CD4-positive, alpha-beta T cell (primary cell): ENCODE measurements at places on chromosomes 1 and 21.

- no peaks in the 10 kb centered on the region for H3K27me3 ChIP-seq
- no peaks in the 10 kb centered on the region for H3K36me3 ChIP-seq
- no peak overlapping the region for H3K4me3 ChIP-seq
- H3K4me1 ChIP-seq = peaks cover 27% of the 10 kb centered on the region
- DNase-seq = no peak
Observed at GRCh38 chr1:6353955-6354658, 39.5 kb downstream of the ACOT7 start.

GRCh38 chr1:93576346-93576745, 105.3 kb downstream of the BCAR3 start:
- no peaks in the 10 kb centered on the region for H3K27me3 ChIP-seq
- DNase-seq = no peak
- H3K4me3 ChIP-seq = no peak overlapping the region
- H3K4me1 ChIP-seq = no peaks in the 10 kb centered on the region
- H3K27ac ChIP-seq = no peak overlapping the region

GRCh38 chr1:67192902-67193301, 26.6 kb downstream of the IL23R start:
- no peaks in the 10 kb centered on the region for H3K36me3 ChIP-seq

DNA sequence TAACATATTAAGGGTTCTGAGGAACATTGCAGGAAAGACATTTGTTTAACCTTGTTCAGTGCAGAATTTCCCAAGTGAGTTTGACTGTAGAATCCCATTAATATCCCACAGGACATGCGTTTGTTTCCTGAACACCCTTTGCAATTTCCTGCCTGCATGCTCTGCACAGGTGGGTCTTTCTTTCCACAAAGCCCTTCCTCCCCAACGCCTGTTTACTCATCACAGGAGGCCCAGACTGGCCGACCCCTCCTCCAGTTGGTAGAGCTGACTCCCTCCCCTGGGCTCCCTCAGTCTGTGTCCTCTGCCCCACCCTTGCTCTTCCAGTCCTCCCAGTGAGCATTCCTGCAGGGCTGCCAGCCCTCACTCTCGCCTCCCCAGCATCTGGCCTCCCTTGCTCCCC, 47.5 kb upstream of the CTPS1 start:
- no peak for DNase-seq
- no peak overlapping the region for H3K27ac ChIP-seq
- H3K27me3 ChIP-seq = no peaks in the 10 kb centered on the region
- no peak overlapping the region for H3K4me3 ChIP-seq
- no peaks in the 10 kb centered on the region for H3K36me3 ChIP-seq

DNA sequence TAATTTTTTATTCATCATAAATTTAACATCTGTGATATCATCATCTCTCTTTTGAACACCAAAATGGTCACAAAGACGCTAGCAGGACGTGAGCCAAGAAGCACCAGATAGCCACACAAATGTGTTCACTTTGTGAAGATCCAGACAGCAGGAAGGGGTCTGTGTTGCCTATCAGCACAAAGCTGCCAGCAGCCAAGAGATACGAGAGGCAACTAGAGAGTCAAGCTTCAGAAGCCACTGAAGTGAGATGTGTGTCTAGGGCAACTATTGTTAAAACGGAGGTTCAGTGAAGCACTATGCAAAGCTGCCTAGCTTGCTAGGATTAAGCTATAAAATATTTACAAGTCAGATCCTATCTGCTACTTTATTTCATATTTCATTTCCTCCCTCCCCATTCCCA, 45.3 kb downstream of the NDC1 start:
- no peak overlapping the region for H3K27ac ChIP-seq
- no peak overlapping the region for H3K4me3 ChIP-seq
- no peaks in the 10 kb centered on the region for H3K4me1 ChIP-seq
- peaks cover 29% of the 10 kb centered on the region for H3K36me3 ChIP-seq
- no peaks in the 10 kb centered on the region for H3K27me3 ChIP-seq

- no peaks in the 10 kb centered on the region for H3K36me3 ChIP-seq
- no peak overlapping the region for H3K27ac ChIP-seq
- no peak for DNase-seq
- no peaks in the 10 kb centered on the region for H3K4me1 ChIP-seq
Observed at GRCh38 chr1:232271991-232272589, 357.8 kb downstream of the SIPA1L2 start.

- H3K36me3 ChIP-seq = no peaks in the 10 kb centered on the region
- H3K27ac ChIP-seq = no peak overlapping the region
- no peaks in the 10 kb centered on the region for H3K4me1 ChIP-seq
- H3K4me3 ChIP-seq = no peak overlapping the region
Observed at GRCh38 chr1:177103005-177103852, 61.3 kb downstream of the ASTN1 start.

DNA sequence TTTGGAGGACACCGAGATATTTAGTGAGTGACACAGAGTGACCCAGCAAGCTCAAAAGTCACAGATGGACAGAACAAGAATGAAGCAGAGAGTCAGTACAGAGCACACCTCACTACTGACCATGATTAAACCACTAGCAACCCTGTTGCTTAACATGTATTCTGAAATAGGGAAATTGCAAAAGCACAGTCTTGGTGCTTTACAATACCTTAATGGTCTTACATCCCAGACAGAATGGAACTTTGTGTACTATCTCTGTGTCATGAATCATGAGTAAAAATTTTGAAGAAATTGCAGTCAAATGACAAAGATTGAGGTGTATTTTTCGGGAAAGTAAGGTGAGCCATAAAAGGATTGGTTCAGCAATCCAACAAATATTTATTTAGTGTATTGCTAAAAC, 2.7 kb upstream of the SAMSN1 start:
- no peak overlapping the region for H3K27ac ChIP-seq
- no peak for DNase-seq
- H3K4me1 ChIP-seq = peaks cover 17% of the 10 kb centered on the region
- no peak overlapping the region for H3K4me3 ChIP-seq

GRCh38 chr1:212271234-212271633, 14.0 kb upstream of the PPP2R5A start:
- H3K4me1 ChIP-seq = no peaks in the 10 kb centered on the region
- no peaks in the 10 kb centered on the region for H3K27me3 ChIP-seq
- DNase-seq = no peak
- no peak overlapping the region for H3K27ac ChIP-seq
- no peaks in the 10 kb centered on the region for H3K36me3 ChIP-seq

DNA sequence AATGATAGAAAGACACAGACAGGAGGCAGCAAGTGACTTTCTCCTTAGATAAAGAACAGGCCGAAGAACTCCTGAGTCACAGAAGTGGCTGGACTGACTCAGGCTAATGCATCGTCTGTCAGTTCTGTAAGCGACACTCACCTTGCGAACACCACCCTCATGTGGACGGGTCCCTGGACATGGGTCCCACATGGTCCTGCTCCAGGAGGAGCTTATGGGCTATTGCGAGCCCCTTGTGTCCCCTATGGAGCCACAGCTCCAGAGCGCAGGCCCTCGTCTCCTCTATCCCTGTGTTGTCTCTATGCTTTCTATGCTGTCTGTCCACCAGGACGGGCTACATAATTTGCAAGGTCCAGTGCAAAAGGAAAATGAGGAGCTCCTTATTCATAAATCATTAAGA, 85.8 kb downstream of the TRABD2B start:
- H3K36me3 ChIP-seq = no peaks in the 10 kb centered on the region
- no peaks in the 10 kb centered on the region for H3K4me1 ChIP-seq

GRCh38 chr1:26278724-26279455, 996 bp upstream of the SH3BGRL3 start:
- H3K4me3 ChIP-seq = peak overlapping the region; percentile 72
- peak overlapping the region; percentile 91 for H3K27ac ChIP-seq
- no peaks in the 10 kb centered on the region for H3K27me3 ChIP-seq
- H3K36me3 ChIP-seq = peaks cover 38% of the 10 kb centered on the region

GRCh38 chr21:28447462-28447861, 545.2 kb downstream of the LTN1 start:
- no peaks in the 10 kb centered on the region for H3K27me3 ChIP-seq
- no peaks in the 10 kb centered on the region for H3K4me1 ChIP-seq
- no peak for DNase-seq
- H3K4me3 ChIP-seq = no peak overlapping the region

- no peaks in the 10 kb centered on the region for H3K4me1 ChIP-seq
- H3K27me3 ChIP-seq = peaks cover 7% of the 10 kb centered on the region
- H3K36me3 ChIP-seq = no peaks in the 10 kb centered on the region
- DNase-seq = no peak
Observed at GRCh38 chr21:41705546-41706262, 61.1 kb downstream of the RIPK4 start.

GRCh38 chr1:3352952-3353331, 101.5 kb upstream of the ARHGEF16 start:
- no peak for DNase-seq
- H3K4me1 ChIP-seq = no peaks in the 10 kb centered on the region
- no peaks in the 10 kb centered on the region for H3K36me3 ChIP-seq
- peaks cover 2% of the 10 kb centered on the region for H3K27me3 ChIP-seq
- H3K4me3 ChIP-seq = no peak overlapping the region

GRCh38 chr1:39683591-39684312, 7.5 kb downstream of the HPCAL4 start:
- H3K4me3 ChIP-seq = peak overlapping the region; percentile 19
- H3K27me3 ChIP-seq = no peaks in the 10 kb centered on the region
- peak; percentile 70 for DNase-seq
- H3K4me1 ChIP-seq = peaks cover 32% of the 10 kb centered on the region
- no peaks in the 10 kb centered on the region for H3K36me3 ChIP-seq
- H3K27ac ChIP-seq = no peak overlapping the region

DNA sequence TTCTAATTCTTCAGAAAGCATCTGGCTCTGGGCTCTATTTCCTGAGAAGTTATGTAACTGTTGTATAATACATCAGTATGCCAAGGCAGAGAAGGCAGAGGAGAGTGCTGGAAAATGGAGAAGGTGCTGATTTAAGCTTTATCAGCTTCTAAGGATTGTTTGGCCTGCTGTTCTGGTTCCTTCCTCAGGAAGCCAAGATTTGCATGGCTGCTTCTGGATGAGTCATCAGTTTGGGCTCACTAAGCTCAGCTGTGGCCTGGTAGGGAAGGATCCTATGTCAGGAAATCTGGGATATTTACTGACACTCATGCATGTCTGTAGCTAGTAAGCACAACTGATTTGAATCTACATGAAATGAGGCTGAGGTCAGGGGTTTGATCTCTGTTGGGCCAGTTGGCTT, 73.2 kb upstream of the ADGRL4 start:
- H3K27me3 ChIP-seq = no peaks in the 10 kb centered on the region
- no peak overlapping the region for H3K27ac ChIP-seq
- no peaks in the 10 kb centered on the region for H3K36me3 ChIP-seq
- no peak for DNase-seq
- no peaks in the 10 kb centered on the region for H3K4me1 ChIP-seq

- H3K4me3 ChIP-seq = no peak overlapping the region
- H3K4me1 ChIP-seq = peaks cover 5% of the 10 kb centered on the region
- peaks cover 3% of the 10 kb centered on the region for H3K36me3 ChIP-seq
- DNase-seq = no peak
- H3K27ac ChIP-seq = no peak overlapping the region
Observed at GRCh38 chr1:180889325-180889724, 23.4 kb upstream of the KIAA1614 start.

- H3K27me3 ChIP-seq = no peaks in the 10 kb centered on the region
- no peak overlapping the region for H3K4me3 ChIP-seq
- DNase-seq = no peak
- H3K4me1 ChIP-seq = no peaks in the 10 kb centered on the region
Observed at GRCh38 chr1:178612261-178612660, 99.4 kb downstream of the TEX35 start.

- no peaks in the 10 kb centered on the region for H3K36me3 ChIP-seq
- peaks cover 51% of the 10 kb centered on the region for H3K27me3 ChIP-seq
- H3K4me1 ChIP-seq = peaks cover 16% of the 10 kb centered on the region
- no peak for DNase-seq
Observed at GRCh38 chr1:158115126-158115525, 65.6 kb upstream of the CD1D start.

DNA sequence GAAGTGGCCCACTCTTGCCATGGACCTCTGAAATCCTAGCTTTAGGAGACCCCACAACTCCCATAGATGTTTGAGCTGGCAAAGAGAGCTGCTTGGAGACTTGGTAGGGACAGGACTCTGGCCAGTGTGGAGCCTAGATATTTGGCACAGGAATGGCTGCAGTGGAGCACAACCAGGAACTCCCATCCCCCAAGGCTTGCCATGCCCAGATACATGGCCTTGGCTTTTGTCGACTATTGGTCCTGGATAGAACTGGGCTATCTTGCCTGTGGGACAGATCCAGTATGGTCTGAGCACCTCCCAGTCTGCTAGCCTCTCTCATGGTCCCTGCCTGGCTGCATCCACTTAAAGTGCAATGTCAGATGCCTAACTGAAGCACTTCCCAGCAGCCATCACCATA, 7.8 kb upstream of the GBP2 start:
- H3K27ac ChIP-seq = no peak overlapping the region
- no peak overlapping the region for H3K4me3 ChIP-seq
- no peaks in the 10 kb centered on the region for H3K27me3 ChIP-seq
- H3K36me3 ChIP-seq = no peaks in the 10 kb centered on the region

GRCh38 chr1:158458263-158458662, 3.4 kb upstream of the OR10K1 start:
- H3K4me1 ChIP-seq = no peaks in the 10 kb centered on the region
- no peaks in the 10 kb centered on the region for H3K36me3 ChIP-seq
- no peak overlapping the region for H3K4me3 ChIP-seq
- DNase-seq = no peak
- H3K27me3 ChIP-seq = peaks cover 3% of the 10 kb centered on the region

DNA sequence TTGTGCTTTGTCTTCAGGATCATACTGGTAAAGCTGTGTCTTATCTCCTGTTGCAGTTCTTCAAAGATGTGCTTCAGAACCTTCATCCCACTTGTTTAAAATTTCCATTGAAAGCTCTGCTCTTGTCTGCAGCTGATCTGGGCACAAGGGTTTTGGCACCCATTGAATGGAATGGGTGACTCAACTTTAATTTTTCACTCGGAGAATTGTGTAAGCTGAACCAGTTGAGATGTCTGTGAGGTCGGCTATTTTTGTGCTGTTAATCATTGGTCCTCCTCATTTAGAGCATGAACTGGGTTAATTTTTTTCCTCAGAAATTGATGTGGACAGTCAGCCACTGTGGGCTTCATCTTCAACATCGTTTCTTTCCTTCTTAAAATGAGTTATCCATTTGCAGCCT, 252.1 kb downstream of the TM2D1 start:
- H3K27me3 ChIP-seq = peaks cover 7% of the 10 kb centered on the region
- H3K4me3 ChIP-seq = no peak overlapping the region
- no peak overlapping the region for H3K27ac ChIP-seq
- H3K36me3 ChIP-seq = no peaks in the 10 kb centered on the region
- H3K4me1 ChIP-seq = no peaks in the 10 kb centered on the region

DNA sequence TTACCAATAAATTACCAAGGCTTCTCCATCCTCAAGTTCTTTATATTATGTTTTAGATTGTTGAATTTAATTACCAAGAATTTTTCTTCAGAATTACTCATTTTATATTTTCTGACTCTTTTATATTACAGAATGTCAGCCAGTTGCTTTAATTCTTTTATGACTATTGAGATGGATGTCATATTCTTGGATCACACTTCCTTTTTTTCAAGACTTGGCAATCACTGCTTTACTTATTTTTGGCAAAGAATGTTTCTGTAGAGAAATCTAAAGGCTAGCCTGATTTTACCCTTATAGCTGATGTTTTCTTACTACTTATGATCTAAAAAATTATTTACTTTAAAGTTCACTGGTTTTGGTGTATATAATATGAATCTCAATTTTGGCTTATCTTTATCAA, 721.1 kb upstream of the TMPRSS15 start:
- H3K27ac ChIP-seq = no peak overlapping the region
- DNase-seq = no peak
- H3K27me3 ChIP-seq = no peaks in the 10 kb centered on the region
